GM12864 (cell line): ENCODE measurements at places on chromosomes 12 and 14.

- no peak for DNase-seq
These were observed 68.0 kb downstream of the PTPRR start for GRCh38 chr12:70852416-70853150.

DNA sequence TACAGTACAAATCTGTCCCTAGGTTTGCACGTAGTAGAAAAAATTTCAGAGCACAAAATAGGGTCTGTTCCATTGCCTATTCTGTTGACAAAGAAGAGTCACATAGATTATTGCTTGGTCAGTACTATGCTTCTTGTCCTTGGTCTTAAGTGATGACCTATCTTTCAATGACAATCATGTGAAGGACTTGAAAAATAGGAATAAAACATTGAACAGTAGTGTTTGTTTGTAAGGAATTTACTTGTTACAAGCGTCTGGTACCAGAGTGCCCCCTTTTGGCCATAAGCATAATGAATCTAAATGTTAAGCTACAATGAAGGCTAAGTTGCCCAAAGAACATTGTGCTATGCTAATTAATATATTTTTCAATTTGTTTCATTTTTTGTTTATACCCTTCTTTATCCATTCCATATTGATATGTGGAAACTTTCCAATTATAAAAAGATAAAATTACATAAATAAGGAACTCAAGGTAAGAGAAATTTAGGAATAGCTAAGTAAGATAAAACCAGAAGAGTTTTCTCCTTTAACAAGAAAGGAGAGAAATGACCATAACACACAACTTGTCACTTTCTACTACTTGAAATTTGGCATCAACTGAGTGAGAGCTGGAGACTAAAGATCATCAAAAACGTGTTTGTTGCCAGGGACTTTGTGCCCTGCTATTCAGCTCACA is 204.7 kb downstream of the EPS8 start:
- peak; percentile 56 for DNase-seq

GRCh38 chr14:44215660-44216059 is 291.4 kb downstream of the FSCB start:
- DNase-seq, result no peak

DNA sequence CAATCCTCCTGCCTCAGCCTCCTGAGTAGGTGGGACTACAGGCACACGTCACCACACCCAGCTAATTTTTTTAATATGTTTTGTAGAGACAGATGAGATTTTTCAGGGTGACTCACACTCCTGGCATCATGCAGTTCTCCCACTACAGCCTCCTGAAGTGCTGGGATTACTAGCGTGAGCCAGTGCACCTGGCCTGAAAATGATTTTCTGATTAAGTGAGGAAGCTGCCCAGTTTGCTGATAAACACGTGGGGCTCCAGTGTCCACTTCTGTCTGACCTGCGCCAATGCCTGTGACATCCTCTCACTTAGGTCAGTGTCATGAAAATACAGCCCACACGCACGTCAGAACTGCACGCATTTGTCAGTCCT is 37.0 kb upstream of the SFSWAP start:
- no peak for DNase-seq

DNA sequence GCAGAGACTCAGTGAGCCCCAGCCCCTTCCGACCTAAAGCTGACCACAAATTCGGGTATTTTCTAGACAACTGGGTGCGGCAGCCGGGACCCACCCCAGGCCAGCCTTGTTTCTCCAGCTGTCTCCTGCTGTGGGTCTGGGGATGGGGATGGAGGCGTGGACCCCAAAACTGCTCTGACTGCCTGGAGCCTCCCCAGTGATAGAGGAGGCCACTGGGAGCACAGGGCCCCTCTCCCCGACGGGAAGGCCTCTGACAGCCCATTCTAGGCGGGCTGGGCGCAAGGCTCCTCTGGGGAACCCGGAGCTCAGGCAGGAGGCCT is 38.2 kb upstream of the TDRD9 start:
- DNase-seq, result no peak

DNA sequence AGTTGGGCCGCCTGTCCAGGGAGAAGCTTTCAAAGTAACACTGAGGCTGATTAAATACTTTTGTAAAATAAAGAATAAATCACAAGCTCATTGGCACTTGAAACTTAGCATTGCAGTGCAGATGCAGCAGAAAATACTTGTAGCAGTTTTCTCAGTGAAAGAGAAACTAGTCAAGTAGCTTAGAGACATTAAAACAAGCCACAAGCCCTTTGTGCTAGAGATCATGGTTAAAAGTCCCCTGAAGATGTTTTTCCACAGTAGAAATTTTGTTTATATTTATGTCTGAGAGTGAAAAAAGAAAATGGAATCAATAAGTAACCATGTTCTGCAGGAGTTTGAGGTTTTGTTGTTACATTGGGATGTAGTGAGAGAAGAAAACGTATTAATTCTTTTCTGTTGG is 5.9 kb downstream of the PSEN1 start:
- DNase-seq, result no peak

GRCh38 chr14:75610834-75611233 is 32.4 kb downstream of the FLVCR2 start:
- no peak for DNase-seq

GRCh38 chr12:24721191-24721590 is 227.7 kb downstream of the BCAT1 start:
- DNase-seq, result no peak

DNA sequence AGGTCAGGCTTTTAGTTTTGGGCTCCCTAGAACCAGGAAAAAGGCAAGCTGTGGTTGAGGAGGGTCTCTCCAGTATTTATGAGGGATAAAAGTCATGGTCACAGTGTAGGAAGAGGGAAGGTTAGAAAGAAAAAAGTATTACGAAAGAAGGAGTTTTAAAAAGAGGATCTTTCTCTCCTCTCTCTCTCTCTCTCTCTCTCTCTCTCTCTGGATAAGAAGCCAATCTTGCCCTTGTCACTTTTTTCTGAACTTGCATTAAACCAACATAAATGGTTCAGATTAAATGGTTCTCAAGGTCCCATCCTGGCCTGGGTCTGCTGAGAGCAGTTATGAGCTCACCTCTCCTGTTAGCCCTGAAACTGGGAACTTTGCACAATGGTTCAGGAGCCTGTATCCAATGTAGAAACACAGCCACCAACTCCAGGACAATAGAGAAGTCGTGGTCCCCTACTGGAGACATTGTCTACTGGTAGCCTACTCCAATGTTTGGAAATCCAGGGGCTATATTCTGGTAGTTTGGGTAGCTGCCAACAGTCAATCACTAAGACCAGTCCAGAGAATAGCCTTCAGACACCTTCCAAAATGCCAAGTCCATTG is 131.9 kb downstream of the DAD1 start:
- DNase-seq, result no peak

- no peak for DNase-seq
These were observed 564 bp downstream of the ATXN3 start for GRCh38 chr14:92105893-92106142.

DNA sequence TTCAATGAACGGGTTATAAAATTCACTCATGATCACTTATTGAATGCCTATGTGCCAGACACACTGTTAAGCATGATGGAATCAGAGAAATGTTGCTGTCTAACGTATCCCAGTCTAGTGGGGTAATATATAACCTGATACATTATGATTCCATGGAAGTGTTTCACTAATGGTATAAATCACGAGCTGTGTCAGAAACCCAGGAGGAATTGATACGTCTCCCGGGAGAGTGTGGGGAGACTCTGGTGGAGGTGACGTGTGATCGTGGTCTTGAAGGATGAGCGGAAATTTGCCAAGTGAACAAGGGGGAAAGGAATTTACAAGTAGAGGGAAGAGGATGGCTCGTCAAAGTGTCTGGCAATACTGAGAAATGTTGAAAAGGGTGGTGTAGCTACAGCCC is 26.5 kb downstream of the MANSC1 start:
- no peak for DNase-seq

DNA sequence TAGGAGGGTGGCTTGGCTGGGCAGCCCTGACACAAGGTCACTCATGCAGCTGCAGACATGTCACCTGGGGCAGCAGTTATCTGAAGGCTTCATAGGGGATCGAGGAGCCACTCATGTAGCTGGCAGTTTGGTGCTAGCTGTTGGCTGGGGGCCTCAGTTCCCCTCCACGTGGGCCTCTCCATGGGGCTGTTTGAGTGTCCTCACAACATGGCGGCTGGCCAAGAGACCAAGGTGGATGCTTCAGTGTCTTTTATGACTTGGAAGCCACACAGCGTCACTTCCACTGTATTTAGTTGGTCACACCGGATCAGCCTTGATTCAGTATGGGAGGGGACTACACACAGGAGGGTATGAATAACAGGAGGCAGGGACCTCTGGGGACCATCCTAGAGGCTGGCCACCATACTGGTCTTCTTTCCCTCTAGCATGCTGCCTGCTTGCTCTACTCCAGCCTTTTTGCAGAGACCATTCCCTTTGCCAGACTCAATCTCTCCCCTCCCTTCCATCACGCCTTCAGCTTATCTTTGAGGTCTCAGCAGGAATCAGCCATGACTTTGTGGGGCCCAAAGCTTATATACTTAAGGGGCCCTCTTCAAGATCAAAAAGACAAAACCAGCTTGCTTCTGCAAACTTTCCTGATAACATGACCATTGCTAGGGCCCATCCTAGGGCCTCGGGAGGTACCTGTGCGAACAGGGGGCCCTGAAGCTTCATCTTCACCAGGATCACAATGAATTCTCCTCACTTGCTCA is 53.4 kb downstream of the RPH3A start:
- no peak for DNase-seq

DNA sequence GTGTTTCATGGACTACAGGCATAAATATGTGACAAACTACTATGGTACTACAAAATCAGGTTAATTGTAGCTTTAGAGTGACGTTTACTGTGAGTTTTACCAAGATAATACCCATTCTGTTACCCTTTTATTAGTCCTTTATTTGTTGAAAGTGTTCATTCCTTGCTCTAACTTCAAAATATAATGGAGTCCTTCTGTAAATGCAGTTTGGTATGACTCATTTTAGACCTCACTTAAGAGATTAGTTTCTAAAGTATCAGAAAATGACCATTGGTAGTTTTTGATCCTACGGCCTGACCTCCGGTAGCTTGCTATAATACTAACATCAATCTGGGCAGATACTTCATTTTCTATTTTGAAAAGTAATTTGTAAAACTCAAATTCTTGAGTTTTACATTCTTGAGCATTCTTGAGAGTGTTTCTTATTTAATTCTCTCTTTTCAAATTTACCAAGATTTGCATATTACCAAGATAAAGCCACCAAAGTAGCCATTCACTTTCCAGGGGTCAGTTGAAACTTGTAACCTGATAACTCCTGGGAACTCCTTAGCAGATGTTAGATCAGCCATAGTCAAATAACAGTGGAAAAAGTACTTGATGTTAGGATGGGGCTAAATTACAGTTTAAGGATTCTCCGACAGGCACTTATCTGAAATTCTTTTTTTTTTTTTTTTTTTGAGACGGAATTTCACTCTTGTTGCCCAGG is 4.2 kb downstream of the HSPA2 start:
- no peak for DNase-seq

- DNase-seq, result no peak
These were observed 48.5 kb downstream of the PITPNM2 start for GRCh38 chr12:123102366-123102765.

- DNase-seq, result no peak
These were observed 418.4 kb downstream of the MDGA2 start for GRCh38 chr14:47257013-47257412.

GRCh38 chr12:109387425-109388166 is 39.9 kb downstream of the MYO1H start:
- DNase-seq, result no peak

- no peak for DNase-seq
These were observed 12.5 kb downstream of the TAMALIN start for GRCh38 chr12:52019113-52019770.

DNA sequence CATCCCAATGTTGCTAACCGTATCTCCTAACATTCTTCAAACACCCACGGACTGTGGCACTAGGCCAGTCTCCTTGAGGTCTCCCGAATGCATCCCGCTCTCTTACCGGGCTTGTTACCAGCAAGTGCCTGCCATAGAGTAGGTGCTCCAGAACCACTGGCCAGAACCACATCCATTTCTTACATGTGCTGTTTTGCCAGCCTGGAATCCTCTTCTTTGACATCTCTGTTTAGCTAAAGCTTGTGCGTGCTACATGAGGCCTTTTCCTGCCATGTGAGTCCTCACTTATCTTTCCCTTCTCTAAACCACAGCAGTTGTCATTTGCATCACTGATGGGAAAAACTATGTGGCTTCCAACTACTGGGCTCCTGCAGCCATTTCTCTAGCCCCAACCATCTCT is 397.4 kb downstream of the PCNX1 start:
- DNase-seq, result no peak

DNA sequence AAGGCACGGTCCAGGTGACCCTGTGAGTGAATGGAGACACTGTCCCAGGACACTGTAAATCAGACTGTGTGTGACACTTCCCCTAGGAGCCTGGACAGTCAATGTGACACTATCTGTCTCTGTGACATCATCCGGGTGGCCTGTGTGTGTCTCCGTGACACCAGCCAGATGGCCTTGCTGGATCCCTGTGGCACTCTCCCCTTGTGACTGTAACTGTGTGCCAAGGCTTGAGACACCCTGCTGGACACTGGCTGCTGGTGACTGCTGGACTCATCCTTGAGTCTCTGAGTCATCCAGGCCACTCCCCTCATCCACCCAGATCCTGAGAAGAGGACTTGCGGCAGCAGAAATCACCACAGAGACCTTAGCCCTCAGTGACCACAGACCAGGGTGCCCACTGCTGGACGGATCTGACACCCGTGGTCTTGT is 51.6 kb downstream of the MVK start:
- DNase-seq, result no peak

DNA sequence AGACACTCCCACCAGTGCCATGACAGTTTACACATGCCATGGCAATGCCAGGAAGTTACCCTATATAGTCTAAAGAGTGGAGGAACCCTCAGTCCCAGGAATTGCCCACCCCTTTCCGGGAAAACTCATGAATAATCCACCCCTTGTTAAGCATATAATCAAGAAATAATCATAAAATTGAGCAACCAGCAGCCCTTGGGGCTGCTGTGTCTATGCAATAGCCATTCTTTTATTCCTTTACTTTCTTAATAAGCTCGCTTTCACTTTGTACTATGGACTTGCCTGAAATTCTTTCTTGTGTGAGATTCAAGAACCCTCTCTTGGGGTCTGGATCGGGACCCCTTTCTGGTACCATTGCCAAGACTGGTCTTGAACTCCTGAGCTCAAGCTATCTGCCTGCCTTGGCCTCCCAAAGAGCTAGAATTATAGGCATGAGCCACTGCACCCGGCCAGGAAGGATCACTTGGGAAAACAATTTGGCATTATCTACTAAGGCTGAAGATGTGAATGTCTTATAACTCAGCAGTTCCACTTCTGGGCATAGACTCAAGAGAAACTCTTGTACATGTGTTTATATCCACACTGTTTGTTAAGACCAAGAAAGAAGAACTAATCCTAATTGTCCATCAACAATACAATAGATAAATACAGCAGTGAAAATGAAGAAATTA is 35.9 kb upstream of the CEP83 start:
- no peak for DNase-seq

- no peak for DNase-seq
These were observed 92.2 kb upstream of the DAAM1 start for GRCh38 chr14:59096303-59096702.

- DNase-seq, result no peak
These were observed 3.0 kb downstream of the FOXA1 start for GRCh38 chr14:37591941-37592481.
